ENCODE measurements at places on chromosomes 12 and 14. TPM values are rescaled to one million over a fixed set of nuclear protein-coding genes. Genes with fewer than 3 reads are reported as not detected.

DNA sequence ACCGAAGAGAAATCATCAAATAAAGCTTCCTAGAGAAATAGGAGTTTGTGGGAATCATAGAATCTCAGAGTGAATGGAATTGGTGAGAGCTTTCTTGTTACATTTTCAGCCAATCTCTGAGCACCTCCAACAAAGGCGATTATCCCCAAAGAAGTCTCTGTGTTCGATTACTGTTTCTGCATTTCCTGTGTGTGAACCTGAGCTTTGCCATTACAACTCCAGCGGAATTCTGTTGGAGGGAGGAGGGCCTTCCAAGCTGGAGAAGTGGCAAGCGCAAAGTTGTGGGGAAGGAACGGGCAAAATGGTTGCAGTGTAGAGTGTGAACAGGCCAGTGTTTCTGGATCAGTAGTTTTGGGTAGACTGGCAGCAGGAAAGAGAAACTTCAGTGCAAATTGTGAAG lies 23.1 kb downstream of the TMEM117 start:
- DNase-seq: no peak

DNA sequence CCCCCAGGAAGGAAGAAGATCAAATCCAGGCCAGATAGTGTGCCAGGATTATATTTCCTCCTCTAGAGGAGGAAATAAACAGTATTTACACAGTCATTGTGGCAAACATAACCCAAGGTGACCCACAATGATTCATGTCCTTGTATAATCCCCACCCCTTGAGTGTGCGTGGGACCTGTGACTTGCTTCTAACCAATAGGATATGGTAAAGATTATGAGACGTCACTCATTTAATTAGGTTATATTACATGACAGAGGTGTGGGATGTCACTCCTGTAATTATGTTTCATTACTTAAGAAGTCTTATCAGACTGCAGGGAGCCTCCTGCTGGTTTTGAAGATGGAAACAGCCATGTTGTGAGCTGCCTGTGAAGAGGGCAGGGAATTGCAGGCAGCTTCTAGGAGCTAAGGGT lies 12.2 kb upstream of the CATSPERB start:
- no peak for DNase-seq

DNA sequence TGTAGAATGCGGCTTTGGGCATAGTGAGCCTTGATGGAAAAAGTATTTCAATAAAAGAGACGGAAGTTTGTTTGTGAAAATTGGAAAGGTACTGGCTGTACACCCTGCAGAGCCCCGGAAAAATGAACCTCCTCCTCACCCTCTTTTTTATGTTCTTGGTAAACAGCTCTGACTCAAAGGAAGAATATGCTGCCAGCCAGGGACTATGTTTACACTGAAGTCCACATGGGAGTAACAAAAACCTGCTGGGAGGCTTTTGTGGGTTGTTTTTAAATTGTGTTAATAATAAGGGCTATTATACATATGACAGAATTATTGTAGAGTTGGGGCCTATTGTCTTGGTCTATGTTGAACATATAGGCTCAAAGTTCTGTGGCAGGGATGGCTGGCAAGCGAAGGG lies 70.7 kb downstream of the TTC8 start:
- DNase-seq: no peak

GRCh38 chr12:44154128-44154527 lies 318.2 kb downstream of the TMEM117 start:
- no peak for DNase-seq

DNA sequence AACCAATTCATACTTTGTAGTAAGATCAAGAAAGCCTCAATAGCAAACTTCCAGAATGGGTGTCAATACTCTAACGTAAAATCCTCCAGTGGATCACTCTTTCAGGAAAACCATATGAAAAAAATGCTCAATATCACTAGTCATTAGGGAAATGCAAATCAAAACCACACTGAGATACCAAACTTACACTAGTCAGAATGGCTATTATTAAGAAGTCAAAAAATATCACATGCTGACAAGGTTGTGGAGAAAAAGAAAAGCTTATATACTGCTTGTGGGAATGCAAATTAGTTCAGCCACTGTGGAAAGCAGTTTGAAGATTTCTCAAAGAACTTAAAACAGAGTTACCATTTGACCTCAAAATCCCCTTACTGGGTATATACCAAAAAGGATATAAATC lies 49.5 kb upstream of the ATXN7L3B start:
- DNase-seq: no peak

AKAP3 gene
- total RNA-seq: 3.6 TPM

SELPLG gene
- 17.5 TPM for total RNA-seq

FRMD6 gene
- total RNA-seq: 25.7 TPM

OR6C76 gene
- total RNA-seq: not detected

DNA sequence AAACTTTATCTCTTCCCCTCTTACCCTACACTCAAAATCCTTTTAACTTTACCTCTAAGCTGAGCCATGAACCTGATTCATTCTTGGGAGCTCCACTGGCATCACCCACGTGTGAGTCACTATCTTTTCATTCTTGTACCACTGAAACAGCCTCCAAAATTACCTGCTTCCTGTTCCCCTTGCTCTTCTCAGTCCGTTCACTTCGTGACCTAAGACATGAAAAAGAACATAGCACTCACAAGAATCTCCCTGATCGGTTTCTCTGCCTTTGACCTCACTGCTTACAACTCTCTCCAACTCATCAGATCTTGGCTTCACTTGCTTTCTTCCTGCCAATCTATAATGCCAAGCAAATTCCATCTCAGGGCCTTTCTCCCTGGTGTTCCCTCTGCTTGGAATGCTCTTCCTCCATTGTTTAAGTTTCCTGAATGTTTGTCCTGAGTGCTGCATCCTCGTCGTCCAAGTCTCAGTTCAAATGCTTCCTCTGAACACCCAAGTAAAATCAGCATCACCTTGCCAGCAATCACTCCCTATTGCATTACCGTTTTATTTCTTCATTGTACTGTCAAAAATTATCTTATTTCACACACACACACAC lies 9.2 kb downstream of the GLIPR1 start:
- DNase-seq: no peak

TBX3 gene
- total RNA-seq: 18.0 TPM

SERPINA5 gene
- total RNA-seq: 0.50 TPM

- DNase-seq: no peak
Measured at GRCh38 chr14:98819867-98820206, 452.2 kb downstream of the BCL11B start.

DNA sequence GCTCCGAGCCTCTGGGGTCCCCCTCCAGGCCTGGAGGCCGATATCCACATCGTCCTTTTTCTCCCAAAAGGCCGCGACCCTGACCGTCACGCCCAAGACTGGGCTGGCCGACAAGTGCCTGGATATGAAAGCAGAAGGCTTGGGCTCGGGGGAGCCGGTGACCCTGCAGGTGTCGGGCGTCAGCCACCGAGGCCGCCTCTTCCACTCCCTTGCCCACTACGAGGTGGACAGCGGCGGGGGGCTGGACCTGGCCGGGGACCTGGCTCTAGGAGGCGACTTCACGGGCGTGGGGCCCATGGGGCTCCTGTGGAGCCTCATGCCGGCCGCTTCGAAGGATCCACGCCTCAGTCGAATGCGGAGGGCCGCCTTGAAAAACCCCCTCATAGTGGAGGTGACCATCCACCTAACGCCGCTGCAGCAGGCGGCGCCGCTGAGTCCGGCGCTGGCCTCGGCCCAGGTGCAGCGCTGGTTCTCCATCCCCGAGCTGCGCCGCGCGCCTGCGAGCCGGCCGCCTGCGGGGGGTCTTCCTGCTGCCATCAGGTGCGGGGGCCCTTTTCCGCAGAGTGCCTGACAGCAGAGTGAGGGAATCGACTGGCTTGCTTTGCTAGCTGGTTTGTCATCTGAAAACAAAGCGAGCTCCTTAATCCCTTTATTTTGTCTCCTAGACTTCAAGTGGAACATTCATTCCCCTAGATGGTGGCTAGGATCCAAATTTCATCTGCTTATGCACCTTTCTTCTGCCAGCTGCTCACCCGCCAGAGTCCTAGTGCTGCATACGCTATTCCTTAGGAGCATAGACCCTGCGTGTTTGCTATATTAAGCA lies 10.6 kb upstream of the DNAL1 start:
- DNase-seq: no peak

- no peak for DNase-seq
Measured at GRCh38 chr12:100493396-100494012, 19.8 kb downstream of the NR1H4 start.

MGP gene
- total RNA-seq: 836 TPM

DNA sequence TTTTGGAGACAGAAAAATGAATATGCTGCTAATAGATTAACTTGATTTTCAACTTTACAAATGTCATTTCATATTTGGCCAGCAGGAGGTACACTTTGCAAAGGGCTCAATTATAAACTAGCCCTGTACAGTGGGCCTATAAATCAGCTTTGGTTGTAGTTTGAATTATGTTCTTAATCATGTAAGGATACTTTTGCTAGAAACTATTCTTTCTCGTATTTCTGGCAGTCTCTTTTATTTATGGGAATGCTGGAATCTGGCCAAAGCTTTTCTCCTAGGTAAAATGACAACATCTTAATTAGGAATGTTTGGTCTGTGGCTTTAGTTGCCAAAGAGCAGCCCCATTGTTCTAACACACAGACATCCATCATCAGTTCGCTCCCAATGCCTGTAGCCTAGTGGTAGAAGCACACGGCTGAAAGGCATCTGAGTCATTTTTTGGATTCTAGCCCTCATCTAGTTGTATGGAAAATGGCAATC lies 1322.3 kb upstream of the SEL1L start:
- DNase-seq: no peak

DNA sequence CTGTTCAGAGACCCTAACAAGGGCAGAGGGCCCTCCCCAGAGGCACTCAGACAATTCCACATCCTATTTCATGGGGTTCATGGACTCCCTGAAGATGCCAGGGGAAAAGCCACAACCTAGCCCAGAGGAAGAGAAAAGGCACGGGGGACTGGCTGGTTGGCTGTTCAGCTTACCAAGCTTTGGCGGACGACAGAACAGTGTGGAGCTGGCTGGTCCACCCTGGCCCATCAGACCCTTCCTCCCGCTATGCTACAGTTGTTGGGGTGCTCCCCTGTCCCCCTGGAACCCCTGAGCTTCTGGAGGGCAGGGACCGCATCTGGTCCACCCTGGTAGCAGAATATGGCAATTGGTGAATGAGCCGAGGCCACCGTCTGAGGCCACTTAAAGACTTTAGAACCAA lies 6.3 kb downstream of the TESC start:
- no peak for DNase-seq

CAPZA3 gene
- not detected for total RNA-seq

TAS2R19 gene
- total RNA-seq: 7.6 TPM

- no peak for DNase-seq
Measured at GRCh38 chr12:102675672-102676071, 195.3 kb upstream of the IGF1 start.

CLEC9A gene
- total RNA-seq: not detected

GRCh38 chr12:12890543-12891079 lies 751 bp upstream of the GPRC5A start:
- no peak for DNase-seq

Data from omental fat pad (tissue), 4 donors.